ENCODE measurements at places on chromosomes 1 and 21.

DNA sequence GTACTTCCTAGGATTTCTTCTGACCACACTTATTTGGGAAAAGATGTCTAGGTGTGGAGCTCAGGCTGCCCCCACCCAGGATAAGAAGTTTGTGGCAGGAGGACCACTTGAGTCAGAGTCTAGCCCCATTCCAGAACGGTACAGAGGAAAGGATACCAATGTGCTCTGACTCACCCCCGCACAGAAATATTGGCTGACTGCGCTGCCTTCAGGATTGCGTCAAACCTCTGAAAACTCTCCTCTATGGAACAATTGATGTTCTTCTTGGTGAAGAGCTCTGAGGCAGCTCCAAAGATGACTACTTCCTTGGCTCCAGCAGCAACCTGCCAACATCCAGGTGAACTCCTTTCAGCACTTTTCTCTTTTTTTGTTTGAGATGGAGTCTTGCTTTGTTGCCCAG, 11.2 kb downstream of the HMGCL start:
- no peak for DNase-seq

DNA sequence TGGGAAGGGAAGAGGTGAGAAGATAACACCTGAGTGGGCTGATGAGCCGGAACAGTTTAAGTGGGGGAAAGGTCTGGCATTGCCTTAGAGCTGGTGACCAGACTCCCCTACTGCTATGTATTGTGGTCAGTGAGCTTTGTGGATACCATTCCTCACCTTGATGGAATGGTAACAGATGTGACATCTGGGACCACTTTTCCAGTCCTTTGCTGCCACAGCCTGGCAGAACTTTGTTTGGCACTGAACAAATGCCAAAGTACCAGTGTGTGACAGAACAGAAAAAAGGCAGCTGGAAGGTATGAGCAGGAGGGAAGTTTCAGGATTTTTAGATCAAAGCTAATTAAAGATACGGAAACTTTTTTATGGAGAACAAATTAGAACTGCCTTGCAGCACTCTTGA, 6.2 kb downstream of the MED8 start:
- DNase-seq: no peak

DNA sequence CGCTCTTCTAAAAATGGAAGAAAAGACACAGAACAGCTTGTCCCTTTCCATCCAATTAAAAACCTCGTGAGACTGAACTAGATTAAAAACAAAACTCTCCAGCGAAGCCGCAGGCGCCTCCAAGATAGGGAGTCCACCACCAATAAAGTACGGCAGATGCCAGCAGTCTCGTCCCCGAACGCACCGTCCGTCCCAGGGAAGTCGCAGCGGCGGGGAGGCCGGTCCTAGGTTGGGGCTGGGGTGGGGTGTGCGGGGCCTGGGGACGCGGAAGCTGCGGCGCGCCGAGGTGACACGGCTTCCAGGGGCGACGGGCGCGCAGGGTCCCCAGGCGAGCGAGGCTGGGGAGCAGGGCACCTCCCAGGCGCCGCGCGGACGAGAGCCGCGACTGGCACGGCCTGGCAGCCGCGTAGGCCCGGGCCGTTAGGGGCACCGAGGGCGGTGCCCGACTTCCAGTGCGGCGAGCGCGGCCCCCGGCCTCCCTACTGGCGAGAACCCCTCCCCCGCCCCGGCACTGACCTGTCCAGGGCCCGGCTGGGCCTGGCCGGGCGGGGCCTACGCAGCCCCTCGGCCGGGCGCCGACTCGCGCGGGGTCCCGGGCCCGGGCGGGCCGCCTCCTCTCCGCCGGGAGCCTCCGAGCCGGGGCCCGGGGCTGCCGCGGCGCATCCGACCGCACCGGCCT, 28.3 kb upstream of the A3GALT2 start:
- no peak for DNase-seq

DNA sequence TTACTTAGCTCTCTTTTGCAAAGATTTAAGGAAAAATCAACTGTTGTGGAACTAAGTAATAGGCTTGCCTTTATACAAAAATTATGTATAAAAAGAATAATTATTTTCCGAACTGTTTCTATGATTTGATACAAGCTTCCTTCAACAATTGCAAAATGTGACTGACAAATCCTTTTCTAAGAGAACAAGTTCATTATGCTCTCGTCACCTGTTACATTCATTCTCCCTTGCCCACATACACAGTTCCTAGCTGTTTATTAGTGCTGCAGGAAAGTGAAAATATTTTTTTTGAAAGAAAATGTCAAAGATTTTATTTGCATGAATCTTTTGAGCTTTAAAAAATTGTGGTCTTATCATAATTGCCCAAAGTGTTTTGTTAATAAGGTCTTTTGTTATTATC, 466.2 kb downstream of the USP25 start:
- DNase-seq: no peak

DNA sequence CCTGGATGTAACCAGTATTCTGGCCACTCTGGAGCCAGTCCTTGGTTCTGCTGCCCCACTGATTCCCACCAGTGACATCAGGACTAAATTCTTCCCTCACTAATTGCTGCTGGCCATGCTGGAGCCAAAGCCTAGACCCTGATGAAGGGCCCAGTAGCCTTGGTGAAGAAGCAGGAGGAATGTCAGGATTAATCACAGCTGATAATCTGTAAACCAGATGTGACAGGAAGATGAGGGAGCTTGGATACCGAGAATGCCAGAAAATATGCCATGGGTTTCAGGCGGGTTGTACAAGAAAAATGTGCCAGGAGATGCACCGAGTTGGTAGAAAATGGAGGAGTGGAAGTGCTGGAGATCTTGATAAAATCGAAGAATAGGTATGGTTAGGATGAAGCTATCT, 119.0 kb upstream of the PPP2R5A start:
- DNase-seq: no peak
